ENCODE measurements at places on chromosomes 1 and 21. TPM values are rescaled to one million over a fixed set of nuclear protein-coding genes. Genes with fewer than 3 reads are reported as not detected.
A peak's percentile ranks its signal among the peaks of the same experiment; 100 is the strongest.

Gene HPDL
- 16.3 TPM for total RNA-seq

Gene KPRP
- total RNA-seq = not detected

Gene C21orf58
- total RNA-seq = 82.1 TPM

DNA sequence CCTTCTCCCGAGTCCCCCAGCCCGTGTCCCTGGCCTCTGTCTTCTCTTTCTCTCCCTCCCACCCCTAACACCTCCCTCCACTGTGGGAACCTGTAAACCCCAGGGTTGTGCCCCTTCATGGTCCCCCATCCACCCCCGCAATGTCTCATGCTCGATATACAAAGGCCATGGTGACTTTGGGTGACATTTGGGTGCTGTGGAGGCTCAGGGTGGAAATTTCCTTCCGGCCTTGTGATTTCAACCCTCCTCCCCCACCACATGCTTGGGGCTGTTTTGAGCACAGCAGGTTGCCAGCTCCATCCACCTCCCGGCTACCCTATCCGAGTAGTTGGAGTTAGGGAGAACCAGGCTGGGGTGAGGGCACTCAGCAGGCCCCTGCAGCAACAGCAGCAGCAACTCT, 25.7 kb upstream of the VPS13D start:
- DNase-seq = peak; percentile 62
